ENCODE measurements at places on chromosomes 2 and 18.
A peak's percentile ranks its signal among the peaks of the same experiment; 100 is the strongest.

DNA sequence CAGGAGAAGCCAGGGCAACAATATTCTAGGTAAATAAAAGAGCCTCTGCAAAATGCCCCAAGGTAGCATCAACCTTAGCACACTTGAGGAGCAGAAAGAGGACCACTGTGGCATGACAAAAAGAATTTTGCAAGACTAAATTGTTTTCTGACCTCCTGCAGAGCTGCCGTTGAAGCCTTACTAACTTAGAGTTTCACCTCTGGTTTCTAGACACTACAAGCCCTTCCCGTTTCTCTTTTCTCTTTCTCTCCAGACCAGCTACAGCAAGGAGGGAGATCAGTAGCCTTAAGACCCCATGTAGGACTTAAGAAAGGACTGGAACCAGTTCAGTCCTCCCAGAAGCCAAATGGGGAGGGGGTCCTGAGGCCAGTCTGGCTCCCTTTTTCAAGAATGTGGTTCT lies 73.3 kb upstream of the SP3 start:
- DNase-seq = no peak

- no peak for DNase-seq
These were observed 28.5 kb downstream of the NOL4 start for GRCh38 chr18:34196256-34196655.

DNA sequence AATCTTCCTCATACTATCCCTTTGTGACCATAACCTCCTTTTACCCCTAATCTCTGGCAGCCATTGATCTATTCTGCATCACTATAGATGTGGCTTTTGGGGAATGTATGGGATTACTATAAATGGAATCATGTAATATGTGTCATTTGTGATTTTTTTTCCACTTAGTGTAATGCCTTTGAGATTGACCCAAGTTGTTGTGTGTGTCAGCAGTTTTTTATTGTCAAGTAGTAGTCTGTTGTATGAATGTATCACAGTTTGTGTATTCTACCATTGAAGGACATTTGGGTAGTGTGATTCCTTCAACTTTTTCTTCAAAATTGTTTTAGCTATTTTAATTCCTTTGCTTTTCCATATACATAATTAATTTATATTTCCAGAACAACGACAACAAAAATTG lies 18.6 kb downstream of the VRK2 start:
- no peak for DNase-seq

GRCh38 chr2:105910497-105911238 lies 166.0 kb downstream of the NCK2 start:
- no peak for DNase-seq

GRCh38 chr18:51135795-51136194 lies 61.7 kb downstream of the MEX3C start:
- no peak for DNase-seq

DNA sequence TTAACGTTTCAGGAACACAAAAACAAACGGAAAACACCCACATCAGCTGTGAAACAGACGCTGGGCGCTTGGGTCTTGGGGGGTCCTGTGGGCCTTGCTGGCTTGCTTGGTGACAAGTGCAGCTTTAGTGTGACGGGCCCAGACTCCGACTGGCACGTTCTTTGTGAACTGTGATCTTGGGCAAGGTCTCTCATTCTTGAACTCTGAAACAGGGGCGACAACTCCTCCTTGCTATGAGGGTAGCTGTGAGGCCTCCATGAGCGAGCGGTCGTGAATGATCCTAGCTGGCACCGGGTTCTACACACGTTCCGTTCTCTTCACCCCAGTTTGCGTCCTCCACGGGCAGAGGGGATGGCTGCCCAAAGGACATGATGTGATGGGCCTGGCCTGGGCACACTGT lies 8.7 kb upstream of the COLEC11 start:
- DNase-seq = no peak

- DNase-seq = no peak
These were observed 116.3 kb downstream of the SEPTIN10 start for GRCh38 chr2:109497463-109497862.

GRCh38 chr18:67805261-67805660 lies 288.7 kb upstream of the DSEL start:
- no peak for DNase-seq

- DNase-seq = no peak
These were observed 1231.7 kb upstream of the ZEB2 start for GRCh38 chr2:145751629-145752028.

GRCh38 chr2:212984129-212984528 lies 167.3 kb downstream of the IKZF2 start:
- DNase-seq = no peak

- peak; percentile 29 for DNase-seq
These were observed 32.3 kb upstream of the MPP4 start for GRCh38 chr2:201730651-201731285.

GRCh38 chr2:220674033-220674432 lies 898.1 kb downstream of the EPHA4 start:
- no peak for DNase-seq

DNA sequence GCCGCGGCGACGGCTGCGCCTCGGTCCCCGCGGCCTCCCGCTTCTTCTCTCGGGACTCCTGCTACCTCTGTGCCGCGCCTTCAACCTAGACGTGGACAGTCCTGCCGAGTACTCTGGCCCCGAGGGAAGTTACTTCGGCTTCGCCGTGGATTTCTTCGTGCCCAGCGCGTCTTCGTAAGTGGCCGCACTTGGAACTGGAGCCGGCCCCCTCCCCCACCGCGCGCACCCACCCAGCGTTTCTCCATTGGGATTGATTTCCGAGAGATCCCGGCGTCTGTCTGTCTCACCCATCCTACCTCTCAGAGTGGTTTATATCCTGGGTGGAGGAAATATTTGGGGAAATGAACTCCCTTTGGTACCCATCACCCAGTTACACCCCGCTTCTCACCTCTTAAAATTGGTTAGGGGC lies 498 bp downstream of the ITGAV start:
- DNase-seq = no peak

DNA sequence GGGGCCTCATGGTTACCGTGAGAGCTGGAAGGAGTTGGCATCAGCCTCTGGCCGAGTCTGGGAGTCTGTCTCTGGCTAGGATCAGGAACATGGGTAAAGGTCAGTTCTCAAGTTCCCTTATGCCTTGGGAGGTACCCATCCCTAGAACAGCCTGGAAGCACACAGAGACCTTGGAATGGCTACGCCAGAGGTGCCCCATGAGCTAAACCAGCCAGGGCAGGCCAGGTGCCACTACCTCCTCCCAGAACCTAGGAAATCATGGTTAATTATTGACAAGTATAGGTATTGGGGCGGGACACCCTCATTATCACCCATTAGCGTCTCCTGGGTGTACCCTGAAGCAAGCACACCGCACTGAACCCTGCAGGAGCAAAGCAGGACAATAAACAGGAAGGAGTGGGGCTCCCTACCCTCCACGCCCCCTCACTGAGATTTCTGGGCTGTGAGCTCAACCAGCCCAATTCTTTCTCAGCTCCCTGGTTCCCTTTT lies 3.0 kb upstream of the ASPRV1 start:
- DNase-seq = no peak
